ENCODE measurements at places on chromosomes 1 and 21. TPM values are rescaled to one million over a fixed set of nuclear protein-coding genes. Genes with fewer than 3 reads are reported as not detected.

Gene LRRC40
- 14.9 TPM for total RNA-seq

Gene TXNDC12
- 122 TPM for total RNA-seq

Gene CD2
- total RNA-seq = not detected

Gene PEX11B
- 35.5 TPM for total RNA-seq

Gene RORC
- 0.40 TPM for total RNA-seq

Gene PALMD
- total RNA-seq = 0.33 TPM

Gene CYP2J2
- total RNA-seq = 0.42 TPM

Gene ARHGEF10L
- total RNA-seq = 12.2 TPM

Gene HP1BP3
- 247 TPM for total RNA-seq

Gene FCRL6
- not detected for total RNA-seq

All from MCF 10A (cell line).